ENCODE measurements at places on chromosomes 4 and X. TPM values are rescaled to one million over a fixed set of nuclear protein-coding genes. Genes with fewer than 3 reads are reported as not detected.

- H3K27ac ChIP-seq = no peak overlapping the region
- H3K36me3 ChIP-seq = no peaks in the 10 kb centered on the region
- no peaks in the 10 kb centered on the region for H3K4me1 ChIP-seq
Observed at GRCh38 chrX:71923516-71923915, 12.9 kb downstream of the NHSL2 start.

GRCh38 chr4:3074846-3075651, 568 bp downstream of the HTT start:
- H3K4me1 ChIP-seq = peaks cover 27% of the 10 kb centered on the region
- H3K36me3 ChIP-seq = no peaks in the 10 kb centered on the region
- peak overlapping the region; percentile 86 for H3K27ac ChIP-seq
- no peaks in the 10 kb centered on the region for H3K27me3 ChIP-seq
- DNase-seq = peak; percentile 89
- H3K4me3 ChIP-seq = peak overlapping the region; percentile 81

DNA sequence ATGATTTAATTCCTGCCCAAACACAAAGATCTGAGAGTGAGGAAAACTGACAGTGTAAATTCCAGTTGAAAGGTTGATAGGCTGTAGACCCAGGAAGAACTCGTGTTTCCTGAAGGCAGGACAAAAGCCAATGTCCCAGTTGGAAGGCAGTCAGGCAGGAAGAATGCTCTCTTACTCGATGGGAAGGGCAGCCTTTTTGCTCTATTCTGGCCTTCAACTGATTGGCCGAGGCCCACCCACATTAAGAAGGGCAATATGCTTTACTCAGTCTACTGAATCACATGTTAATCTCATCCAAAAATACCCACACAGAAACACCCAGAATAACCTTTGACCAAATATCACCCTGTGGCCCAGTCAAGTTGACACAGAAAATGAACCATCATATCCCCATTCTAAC, 45.3 kb upstream of the SOD3 start:
- H3K4me1 ChIP-seq = no peaks in the 10 kb centered on the region
- no peak overlapping the region for H3K4me3 ChIP-seq
- H3K36me3 ChIP-seq = no peaks in the 10 kb centered on the region
- DNase-seq = no peak
- H3K27ac ChIP-seq = no peak overlapping the region

GRCh38 chr4:41280010-41280409, 23.3 kb downstream of the UCHL1 start:
- H3K4me1 ChIP-seq = no peaks in the 10 kb centered on the region
- H3K27me3 ChIP-seq = no peaks in the 10 kb centered on the region
- no peak for DNase-seq
- no peak overlapping the region for H3K27ac ChIP-seq
- no peak overlapping the region for H3K4me3 ChIP-seq
- no peaks in the 10 kb centered on the region for H3K36me3 ChIP-seq

Gene NAP1L2
- 2.6 TPM for total RNA-seq

DNA sequence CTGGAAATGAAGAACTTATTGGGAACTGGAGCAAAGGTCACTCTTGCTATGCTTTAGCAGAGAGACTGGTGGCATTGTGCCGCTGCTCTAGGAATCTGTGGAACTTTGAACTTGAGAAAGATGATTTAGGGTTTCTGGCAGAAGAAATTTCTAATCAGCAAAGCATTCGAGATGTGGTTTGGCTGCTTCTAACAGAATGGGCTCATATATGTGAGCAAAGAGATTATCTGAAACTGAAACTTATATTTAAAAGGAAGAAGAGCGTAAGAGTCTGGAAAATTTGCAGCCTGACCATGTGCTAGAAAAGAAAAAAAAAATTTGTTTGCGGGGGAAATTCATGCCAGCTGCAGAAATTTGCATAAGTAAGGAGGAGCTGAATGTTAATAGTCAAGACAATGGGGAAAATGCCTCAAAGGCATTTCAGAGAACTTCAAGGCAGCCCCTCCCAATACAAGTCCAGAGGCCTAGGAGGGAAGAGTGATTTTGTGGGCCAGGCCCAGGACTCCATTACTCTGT, 35.9 kb upstream of the PAPSS1 start:
- H3K27me3 ChIP-seq = no peaks in the 10 kb centered on the region
- no peak overlapping the region for H3K4me3 ChIP-seq
- DNase-seq = no peak
- H3K4me1 ChIP-seq = peaks cover 3% of the 10 kb centered on the region
- no peak overlapping the region for H3K27ac ChIP-seq
- no peaks in the 10 kb centered on the region for H3K36me3 ChIP-seq

DNA sequence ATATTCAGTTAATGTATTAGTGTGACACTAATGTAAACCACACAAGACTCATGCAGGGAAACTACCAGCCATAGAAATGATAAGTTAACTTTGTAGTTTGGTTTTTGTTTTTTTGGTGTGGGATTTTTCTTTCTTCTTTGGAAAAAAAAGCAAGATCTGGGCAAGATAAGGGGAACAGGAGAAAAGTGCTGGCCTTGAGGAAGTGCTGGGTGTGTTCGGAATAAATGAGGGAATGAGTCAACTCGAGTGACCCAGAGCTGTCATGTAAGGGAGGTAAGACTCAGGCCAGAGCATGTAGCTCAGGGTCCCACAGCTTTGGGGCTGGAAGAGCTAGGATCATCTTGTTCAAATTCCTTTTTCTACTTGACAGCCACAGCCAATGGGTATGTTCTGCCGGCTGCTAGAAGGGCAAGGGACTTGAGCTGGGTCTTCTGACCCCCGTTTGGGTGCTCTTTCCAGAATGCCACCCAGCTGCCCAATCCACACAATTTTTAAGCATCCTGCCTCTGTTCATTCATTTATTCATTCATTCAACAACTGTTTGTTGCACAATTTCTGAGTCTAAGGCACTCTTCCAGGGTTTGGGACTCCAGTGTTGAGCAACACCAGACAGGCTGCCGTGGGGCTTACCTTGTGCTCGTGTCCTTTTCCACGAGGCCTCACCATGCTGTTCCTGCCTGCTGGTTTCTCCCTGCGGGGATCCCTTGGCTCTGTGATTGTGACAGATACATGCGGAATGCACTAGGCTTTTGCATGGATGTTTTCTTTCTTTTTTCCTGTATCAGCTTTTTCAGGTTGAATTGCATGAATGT, 54.5 kb downstream of the CLDN34 start:
- no peaks in the 10 kb centered on the region for H3K27me3 ChIP-seq
- no peak for DNase-seq
- H3K4me1 ChIP-seq = peaks cover 6% of the 10 kb centered on the region
- H3K27ac ChIP-seq = no peak overlapping the region
- H3K4me3 ChIP-seq = no peak overlapping the region

DNA sequence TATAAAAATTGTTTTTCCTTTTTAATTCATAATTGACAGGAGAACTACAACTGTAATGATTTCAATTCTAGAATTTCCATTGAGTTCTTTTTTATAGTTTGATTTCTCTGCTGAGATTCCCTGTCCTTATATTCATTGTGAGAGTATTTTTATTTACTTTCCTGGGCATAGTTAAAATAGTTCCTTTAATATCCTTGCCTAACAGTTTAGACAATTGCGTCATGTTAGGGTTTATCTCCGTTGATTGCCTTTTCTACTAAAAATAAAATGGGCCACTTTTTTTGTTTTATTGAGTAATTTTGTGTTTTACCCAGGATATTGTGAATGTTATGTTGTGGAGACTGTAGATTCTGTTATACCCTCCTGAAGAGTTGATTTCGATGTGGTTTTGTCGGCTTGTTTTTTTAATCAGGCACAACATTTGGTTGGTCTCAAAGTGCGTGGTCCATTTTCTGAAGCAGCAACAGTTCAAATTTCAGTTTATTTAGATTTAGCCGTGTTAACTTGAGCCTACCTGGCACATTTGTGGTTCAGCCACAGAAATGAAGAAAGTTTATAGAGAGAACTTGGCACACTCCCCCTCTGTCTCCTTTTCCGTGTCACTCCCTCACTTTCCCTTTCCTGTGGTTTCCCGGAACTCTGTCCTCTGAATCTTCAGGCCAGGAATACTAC, 16.0 kb upstream of the PRRG1 start:
- no peaks in the 10 kb centered on the region for H3K27me3 ChIP-seq
- H3K4me1 ChIP-seq = no peaks in the 10 kb centered on the region
- H3K27ac ChIP-seq = no peak overlapping the region
- DNase-seq = no peak
- no peak overlapping the region for H3K4me3 ChIP-seq
- no peaks in the 10 kb centered on the region for H3K36me3 ChIP-seq

Gene TRO
- total RNA-seq = 2.7 TPM

DNA sequence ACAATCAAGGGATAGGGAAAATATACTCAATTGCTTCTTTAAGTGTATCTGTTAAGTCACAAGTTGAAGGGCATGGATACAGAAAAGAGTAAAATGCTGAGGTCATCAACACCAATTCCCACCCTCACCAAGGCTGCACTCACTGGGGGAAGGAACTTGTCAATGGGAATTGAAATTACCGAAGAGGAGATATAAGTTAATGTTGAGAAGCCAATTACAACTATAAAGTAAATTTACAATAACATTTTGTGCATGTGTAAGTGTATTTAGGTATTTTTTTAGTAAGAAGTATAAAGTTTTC, 255.1 kb upstream of the KCNIP4 start:
- H3K4me1 ChIP-seq = no peaks in the 10 kb centered on the region
- H3K27ac ChIP-seq = no peak overlapping the region
- no peaks in the 10 kb centered on the region for H3K36me3 ChIP-seq
- no peak overlapping the region for H3K4me3 ChIP-seq

DNA sequence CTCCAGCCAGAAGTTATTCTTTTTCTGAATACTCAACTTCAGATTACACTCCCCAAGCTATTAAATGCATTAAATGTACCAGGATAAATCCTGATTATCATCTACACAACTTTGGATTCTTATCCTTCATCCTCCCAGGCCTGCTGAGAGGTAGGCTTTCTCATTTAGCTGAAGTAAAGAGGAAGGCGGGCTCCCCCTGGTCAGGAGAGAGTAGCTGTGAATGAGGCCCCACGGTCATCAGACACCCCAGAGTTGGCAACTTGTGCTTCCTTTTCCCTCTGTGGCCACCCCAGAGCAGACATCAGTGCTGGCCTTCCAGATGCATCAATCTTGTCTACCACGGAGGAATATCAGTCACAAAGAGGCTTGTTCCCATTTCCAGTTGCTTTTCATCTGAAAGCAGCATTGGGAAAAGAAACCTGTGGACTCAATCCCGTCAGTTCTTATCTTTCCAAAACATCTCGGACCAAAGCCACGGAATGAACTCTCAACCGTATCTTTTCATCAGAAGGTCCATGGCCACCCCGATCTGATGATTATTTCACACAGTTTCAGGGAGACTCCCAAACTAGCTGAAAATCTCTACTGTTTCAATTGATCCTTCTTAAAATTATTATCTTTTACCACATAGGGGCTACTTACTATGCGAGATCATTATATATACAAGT, 79.2 kb downstream of the FBXO8 start:
- no peak for DNase-seq
- H3K27me3 ChIP-seq = peaks cover 39% of the 10 kb centered on the region
- no peak overlapping the region for H3K4me3 ChIP-seq
- no peaks in the 10 kb centered on the region for H3K36me3 ChIP-seq
- H3K4me1 ChIP-seq = no peaks in the 10 kb centered on the region
- H3K27ac ChIP-seq = no peak overlapping the region

- H3K27ac ChIP-seq = no peak overlapping the region
- no peaks in the 10 kb centered on the region for H3K27me3 ChIP-seq
- peaks cover 39% of the 10 kb centered on the region for H3K36me3 ChIP-seq
- H3K4me3 ChIP-seq = no peak overlapping the region
- no peak for DNase-seq
Observed at GRCh38 chr4:70802928-70803580, 36.6 kb downstream of the GRSF1 start.
